ENCODE measurements at places on chromosomes 6 and 20. TPM values are rescaled to one million over a fixed set of nuclear protein-coding genes. Genes with fewer than 3 reads are reported as not detected.

DNA sequence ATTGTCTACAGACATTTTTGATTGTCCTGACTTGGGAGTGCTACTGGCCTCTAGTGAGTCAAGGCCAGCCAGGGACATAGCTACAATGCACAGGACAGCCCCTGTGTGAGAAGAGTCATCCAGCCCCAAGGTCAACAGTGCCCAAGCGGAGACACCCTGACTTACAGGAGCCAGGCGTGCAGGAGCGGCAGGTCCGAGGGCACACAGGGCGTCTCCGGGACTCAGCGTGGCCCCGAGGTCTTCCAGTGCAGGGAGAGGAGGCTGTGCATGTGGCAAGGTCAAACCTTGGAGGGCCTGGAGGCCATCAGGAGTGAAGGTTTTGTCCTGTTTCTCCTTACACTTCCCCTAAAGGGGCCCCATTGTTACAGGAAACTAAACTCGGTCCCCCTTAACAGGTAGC lies 41.3 kb upstream of the QKI start:
- H3K4me3 ChIP-seq = no peak overlapping the region
- DNase-seq = no peak
- H3K27me3 ChIP-seq = no peaks in the 10 kb centered on the region
- no peaks in the 10 kb centered on the region for H3K36me3 ChIP-seq

- no peak for DNase-seq
- no peaks in the 10 kb centered on the region for H3K27me3 ChIP-seq
- H3K4me1 ChIP-seq = no peaks in the 10 kb centered on the region
Observed at GRCh38 chr6:17602888-17603287, 2.8 kb downstream of the FAM8A1 start.

DNA sequence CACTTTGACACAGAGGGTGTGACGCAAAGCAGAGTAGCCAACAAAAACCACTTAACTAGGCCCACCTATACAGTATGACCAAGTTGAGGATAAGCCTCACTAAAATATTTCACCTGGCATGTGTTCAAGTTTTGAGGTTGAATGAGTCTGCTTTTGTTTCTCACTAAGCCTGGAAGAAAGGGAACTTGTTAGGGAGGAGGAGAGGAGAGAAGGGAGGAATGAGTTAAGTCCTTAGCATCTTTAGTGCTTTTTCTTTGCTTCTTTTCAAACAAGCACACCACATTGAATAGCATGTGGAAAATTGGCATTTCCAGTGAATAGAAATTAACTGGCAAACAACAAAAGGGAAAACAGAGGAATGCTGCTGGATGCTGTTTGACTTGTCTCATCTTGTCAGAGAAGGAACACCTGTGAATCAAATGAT lies 461.9 kb downstream of the GJA1 start:
- no peaks in the 10 kb centered on the region for H3K27me3 ChIP-seq
- no peaks in the 10 kb centered on the region for H3K36me3 ChIP-seq
- H3K4me3 ChIP-seq = no peak overlapping the region
- no peak for DNase-seq
- H3K27ac ChIP-seq = peak overlapping the region; percentile 16

The TPBG gene
- 73.2 TPM for total RNA-seq

The SUMO4 gene
- total RNA-seq = 7.8 TPM
